Uterus (tissue), 4 donors: ENCODE measurements at places on chromosomes 5 and 9. TPM values are rescaled to one million over a fixed set of nuclear protein-coding genes. Genes with fewer than 3 reads are reported as not detected.

DNA sequence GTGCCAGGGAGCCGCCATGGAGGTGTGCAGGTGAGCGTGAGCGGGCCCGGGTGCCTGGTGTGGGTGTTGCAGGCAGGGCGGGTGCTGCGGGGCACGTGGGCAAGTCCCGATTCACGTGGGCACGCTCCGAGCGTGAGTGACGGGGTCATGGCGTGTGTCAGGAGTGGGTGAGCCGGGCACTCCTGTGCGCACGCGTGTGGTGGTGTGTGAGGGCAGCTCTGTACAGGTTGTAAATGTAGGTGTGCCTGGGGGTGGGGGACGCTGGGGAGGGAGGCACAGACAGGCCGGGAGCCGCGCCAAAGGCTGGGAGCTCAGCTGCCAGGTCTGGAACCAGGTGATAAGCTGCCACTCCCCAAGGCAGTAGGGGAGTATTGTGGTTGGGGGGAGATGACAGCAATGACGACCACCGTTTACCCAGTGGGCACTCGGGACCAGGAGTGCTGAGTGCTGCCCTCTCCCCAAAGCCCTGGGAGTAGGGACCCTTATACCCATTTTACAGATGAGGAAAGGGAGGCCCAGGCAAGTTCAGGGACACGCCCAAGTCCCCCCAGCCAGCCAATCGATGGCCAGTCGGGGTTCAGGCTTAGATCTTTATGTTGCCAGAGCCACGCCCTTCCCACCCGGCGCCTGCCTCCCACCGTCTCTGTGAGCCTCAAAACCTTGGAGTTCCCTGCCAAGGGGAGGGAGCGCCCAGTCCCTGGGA is 9.6 kb downstream of the NCS1 start:
- no peak for DNase-seq

GRCh38 chr9:2464624-2465023 is 157.0 kb upstream of the VLDLR start:
- DNase-seq: no peak

The SHROOM1 gene
- 13.2 TPM for total RNA-seq

GRCh38 chr5:73687357-73687756 is 61.4 kb downstream of the ARHGEF28 start:
- no peak for DNase-seq

DNA sequence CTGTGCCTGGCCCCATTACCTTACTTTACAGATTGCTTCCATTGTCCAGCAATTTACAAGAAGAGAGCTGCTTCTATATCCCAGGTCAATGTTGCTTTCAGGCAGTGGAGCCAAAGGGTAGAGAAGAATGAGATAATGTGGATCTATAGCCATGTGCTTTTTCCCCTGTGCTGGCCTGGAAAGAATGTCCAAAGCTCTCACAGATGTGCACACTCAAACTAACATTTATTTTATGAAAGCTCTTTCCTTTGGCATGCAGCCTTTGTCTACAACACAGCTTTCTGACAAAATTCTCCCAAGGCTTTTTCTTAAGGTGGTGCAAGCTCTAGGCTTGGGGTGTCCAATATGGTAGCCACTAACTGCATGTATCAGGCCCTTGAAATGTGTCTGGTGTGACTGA is 217.3 kb downstream of the LRRC70 start:
- DNase-seq: no peak

The IFNA2 gene
- total RNA-seq: not detected

The CDC37L1 gene
- total RNA-seq: 50.5 TPM

The TSLP gene
- 1.2 TPM for total RNA-seq

- no peak for DNase-seq
Measured at GRCh38 chr5:157812086-157812485, 46.9 kb downstream of the CLINT1 start.

The EPB41L4A gene
- 10.6 TPM for total RNA-seq

The SLCO4C1 gene
- total RNA-seq: not detected

- no peak for DNase-seq
Measured at GRCh38 chr9:74496819-74497747, at the start of gene RORB. TSS of gene RORB (plus strand) at chr9:74497335. CDS start at chr9:74497977, 642 bp downstream.

GRCh38 chr5:56959326-56959725 is 7.4 kb upstream of the MIER3 start:
- DNase-seq: no peak

GRCh38 chr9:75071530-75072122 is 16.3 kb downstream of the NMRK1 start:
- DNase-seq: no peak

- no peak for DNase-seq
Measured at GRCh38 chr9:13142776-13143175, 136.7 kb downstream of the MPDZ start.

The SOX30 gene
- total RNA-seq: not detected

GRCh38 chr9:137602661-137603060 is 2.8 kb upstream of the ARRDC1 start:
- DNase-seq: no peak

GRCh38 chr5:177295924-177296323 is 7.6 kb downstream of the RAB24 start:
- no peak for DNase-seq
